ENCODE measurements at places on chromosomes 3 and 15. TPM values are rescaled to one million over a fixed set of nuclear protein-coding genes. Genes with fewer than 3 reads are reported as not detected.

DNA sequence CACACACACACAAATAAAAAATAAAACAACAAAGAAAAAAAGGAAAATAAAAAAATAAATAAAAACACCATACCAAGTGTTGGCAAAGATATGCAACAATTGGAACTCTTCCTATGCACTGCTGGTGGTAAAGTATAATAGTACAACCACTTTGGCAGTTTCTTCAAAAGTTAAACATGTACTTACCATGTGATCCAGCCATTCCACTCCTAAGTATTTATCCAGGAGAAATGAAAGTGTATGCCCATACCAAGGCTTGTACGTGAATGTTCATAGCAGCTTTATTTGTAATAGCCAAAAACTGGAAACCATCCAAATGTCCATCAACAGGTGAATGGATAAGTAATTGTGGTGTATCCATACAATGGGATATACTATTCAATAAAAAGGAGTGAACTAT, 17.0 kb downstream of the WDR93 start:
- peaks cover 31% of the 10 kb centered on the region for H3K27me3 ChIP-seq
- no peaks in the 10 kb centered on the region for H3K4me1 ChIP-seq
- no peak overlapping the region for H3K4me3 ChIP-seq
- H3K27ac ChIP-seq = no peak overlapping the region

GRCh38 chr15:69606144-69606543, 153.5 kb downstream of the RPLP1 start:
- no peak overlapping the region for H3K27ac ChIP-seq
- no peak for DNase-seq
- H3K4me3 ChIP-seq = no peak overlapping the region
- H3K36me3 ChIP-seq = no peaks in the 10 kb centered on the region
- H3K27me3 ChIP-seq = peaks cover 23% of the 10 kb centered on the region

GRCh38 chr15:75036212-75036616, 12.8 kb downstream of the PPCDC start:
- peak overlapping the region; percentile 65 for H3K4me3 ChIP-seq
- DNase-seq = no peak
- peak overlapping the region; percentile 63 for H3K27ac ChIP-seq
- H3K4me1 ChIP-seq = peaks cover 28% of the 10 kb centered on the region
- H3K36me3 ChIP-seq = no peaks in the 10 kb centered on the region

GRCh38 chr15:47299846-47300434, 417.4 kb upstream of the SEMA6D start:
- H3K27me3 ChIP-seq = no peaks in the 10 kb centered on the region
- no peak overlapping the region for H3K27ac ChIP-seq
- H3K4me1 ChIP-seq = no peaks in the 10 kb centered on the region
- no peak for DNase-seq
- no peaks in the 10 kb centered on the region for H3K36me3 ChIP-seq

DNA sequence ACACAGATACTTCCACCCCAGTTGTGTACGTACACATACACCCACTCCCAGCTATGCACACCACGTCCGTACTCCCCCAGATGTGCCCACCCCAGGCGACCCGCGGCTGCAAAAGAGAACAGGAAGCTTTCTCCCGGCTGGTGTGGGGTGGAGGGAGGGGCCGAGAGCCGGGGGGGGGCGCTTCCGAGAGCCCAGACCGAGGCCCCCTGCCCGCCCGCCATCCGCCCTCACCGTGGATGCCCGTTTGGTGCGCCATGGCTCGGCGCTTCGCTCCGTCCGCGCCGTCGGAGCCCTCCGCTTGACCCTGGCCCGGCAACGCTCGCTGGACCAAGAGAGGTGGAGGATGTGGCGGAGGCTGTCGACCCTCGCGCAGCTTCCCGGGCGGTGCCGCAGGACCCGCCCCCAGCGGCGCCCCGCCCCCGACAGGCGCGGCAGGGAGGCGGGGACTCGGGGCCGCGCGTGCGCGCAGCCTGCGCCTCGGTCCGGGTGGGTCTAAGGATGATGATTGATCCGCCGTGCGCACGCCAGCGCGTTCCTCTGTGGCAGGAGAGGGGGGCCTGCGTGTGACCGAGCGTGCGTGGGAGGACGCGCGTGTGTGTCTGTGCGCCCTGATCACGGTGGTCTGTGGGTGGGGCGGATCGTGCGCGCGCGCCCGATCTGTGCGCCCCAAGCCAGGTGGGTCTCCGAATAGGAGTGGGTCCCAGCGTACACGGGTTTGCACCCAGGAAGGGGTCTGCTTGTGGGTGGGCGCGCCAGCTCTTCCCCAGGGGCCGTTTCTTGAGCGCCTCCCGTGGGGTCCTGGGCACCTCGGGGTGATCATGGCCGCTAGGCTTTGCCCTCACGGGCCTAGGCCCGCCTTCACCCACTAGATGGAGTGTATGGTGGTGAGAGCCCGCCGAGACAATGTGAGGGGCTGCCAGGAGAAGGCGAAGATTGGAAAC, at the start of gene TWF2:
Gene TWF2 (minus strand): TSS at position 398 of the 941 bp plus-strand sequence. CDS start 142 bp downstream, at position 256.
- peak; percentile 91 for DNase-seq
- no peaks in the 10 kb centered on the region for H3K27me3 ChIP-seq
- peak within 1 kb of the TSS; percentile 93 for H3K27ac ChIP-seq
- peaks cover 36% of the 10 kb centered on the region for H3K4me1 ChIP-seq
- peak within 1 kb of the TSS; percentile 98 for H3K4me3 ChIP-seq

DNA sequence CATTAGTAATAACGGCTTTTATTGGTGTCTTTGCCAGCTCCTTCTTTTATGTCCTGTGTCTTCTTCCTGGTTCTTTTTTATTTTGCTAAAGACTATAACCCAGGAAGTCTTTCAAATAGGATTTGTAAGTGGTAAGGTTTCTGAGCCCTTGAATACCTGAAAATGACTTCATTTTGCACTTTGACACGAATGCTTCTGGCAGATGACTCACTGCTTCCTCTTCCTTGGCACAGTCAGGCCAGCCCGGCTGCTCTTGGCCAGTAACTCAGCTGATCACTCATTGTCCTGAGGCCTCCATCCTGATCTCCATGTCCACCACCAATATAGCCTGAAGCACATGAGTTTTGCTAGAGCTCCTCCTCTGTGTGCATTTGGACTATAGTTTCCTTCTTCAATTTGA, 48.7 kb upstream of the NR2E3 start:
- peaks cover 10% of the 10 kb centered on the region for H3K36me3 ChIP-seq
- H3K4me3 ChIP-seq = no peak overlapping the region
- no peaks in the 10 kb centered on the region for H3K4me1 ChIP-seq
- no peak for DNase-seq
- peaks cover 21% of the 10 kb centered on the region for H3K27me3 ChIP-seq

DNA sequence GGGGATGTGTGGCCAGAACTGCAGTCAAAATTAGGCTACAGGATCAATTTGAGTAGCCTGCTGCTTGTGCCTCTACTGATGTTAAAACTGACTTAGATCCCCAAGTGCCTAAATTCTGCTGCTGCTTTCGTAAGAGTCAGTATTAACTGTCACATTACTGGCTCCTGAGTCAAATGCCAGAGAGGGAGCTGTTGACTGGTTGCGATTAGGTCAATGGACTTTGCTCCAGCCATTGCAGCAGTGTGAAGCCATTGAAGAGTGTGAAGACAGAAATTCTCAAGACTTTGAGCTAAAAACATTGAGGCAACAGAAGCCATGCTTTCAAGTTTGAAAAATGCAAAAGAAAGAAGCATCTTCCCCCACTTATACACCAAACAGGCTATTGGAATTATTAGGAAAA, 151.1 kb upstream of the MITF start:
- no peaks in the 10 kb centered on the region for H3K4me1 ChIP-seq
- peaks cover 24% of the 10 kb centered on the region for H3K36me3 ChIP-seq

DNA sequence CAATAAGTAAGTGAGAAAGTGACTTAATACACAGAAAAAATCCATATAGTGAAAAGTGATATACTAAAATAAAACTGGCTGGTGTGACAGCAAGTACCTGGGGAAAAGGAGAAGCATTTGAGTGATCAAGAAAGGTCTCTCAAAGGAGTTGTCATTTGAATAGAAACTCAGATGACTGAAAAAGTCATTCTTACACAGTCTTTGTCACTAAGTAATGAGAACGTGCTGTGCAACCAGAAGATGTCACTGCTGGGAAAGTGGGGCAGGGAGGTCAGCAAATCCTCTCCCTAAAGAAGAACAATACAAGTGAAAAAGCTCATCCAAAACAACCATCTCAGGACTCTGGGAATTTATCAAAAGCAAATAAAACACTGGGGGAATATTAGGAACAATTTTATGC, 317.5 kb upstream of the TRIM42 start:
- no peaks in the 10 kb centered on the region for H3K36me3 ChIP-seq
- H3K4me3 ChIP-seq = no peak overlapping the region
- H3K4me1 ChIP-seq = no peaks in the 10 kb centered on the region
- no peak overlapping the region for H3K27ac ChIP-seq
- peaks cover 5% of the 10 kb centered on the region for H3K27me3 ChIP-seq

- H3K4me1 ChIP-seq = peaks cover 7% of the 10 kb centered on the region
- H3K27me3 ChIP-seq = peaks cover 22% of the 10 kb centered on the region
- H3K27ac ChIP-seq = no peak overlapping the region
- H3K4me3 ChIP-seq = no peak overlapping the region
These were observed 5.6 kb downstream of the TMEM40 start for GRCh38 chr3:12753275-12754028.

DNA sequence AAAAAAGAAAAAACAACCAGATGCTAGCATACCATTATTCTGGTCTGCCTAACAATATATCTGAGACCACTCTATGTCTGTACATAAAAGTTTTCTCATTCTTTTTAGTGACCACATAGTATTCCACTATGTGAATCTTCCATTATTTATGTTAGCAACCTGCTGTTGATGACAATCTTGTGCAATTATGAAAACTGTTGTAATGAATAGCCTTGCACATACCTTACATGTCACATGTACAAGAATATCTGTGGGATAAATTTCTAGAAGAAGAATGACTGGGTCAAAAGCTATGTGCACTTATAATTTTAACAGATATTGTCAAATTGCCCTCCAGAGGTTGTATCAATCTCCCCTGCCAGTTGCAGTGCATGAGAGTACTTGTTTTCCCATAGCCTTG, 62.5 kb downstream of the ARHGAP31 start:
- peaks cover 31% of the 10 kb centered on the region for H3K4me1 ChIP-seq
- DNase-seq = no peak
- peak overlapping the region; percentile 35 for H3K4me3 ChIP-seq
- H3K27me3 ChIP-seq = no peaks in the 10 kb centered on the region

DNA sequence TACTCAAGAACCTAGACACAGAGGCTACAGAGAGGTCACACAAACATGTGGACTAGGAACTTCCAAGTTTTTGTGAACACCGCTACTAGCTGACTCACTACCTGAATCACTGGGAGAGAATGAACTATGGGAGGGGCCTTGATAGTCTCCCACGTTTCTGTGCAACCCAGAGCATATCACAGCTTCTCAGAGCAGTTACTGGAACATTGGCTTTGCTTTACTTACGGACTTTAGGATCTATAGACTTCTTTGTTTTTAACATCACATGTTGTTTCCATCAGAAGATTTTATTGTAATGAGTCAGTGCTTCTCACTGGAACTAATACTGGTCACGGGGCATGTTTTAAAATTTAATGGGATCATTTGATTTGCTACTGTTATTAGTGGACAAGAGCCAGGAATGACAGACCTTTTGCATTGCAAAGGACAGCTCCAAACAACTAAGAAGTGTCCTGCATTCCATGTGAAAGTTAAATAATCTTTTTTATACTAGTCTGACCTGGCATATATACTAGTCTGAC, 35.6 kb downstream of the RTP4 start:
- DNase-seq = no peak
- H3K27me3 ChIP-seq = peaks cover 73% of the 10 kb centered on the region
- H3K36me3 ChIP-seq = no peaks in the 10 kb centered on the region
- H3K4me3 ChIP-seq = no peak overlapping the region
- H3K4me1 ChIP-seq = no peaks in the 10 kb centered on the region

GRCh38 chr3:21436835-21437234, 314.2 kb downstream of the ZNF385D start:
- no peaks in the 10 kb centered on the region for H3K4me1 ChIP-seq
- H3K27me3 ChIP-seq = no peaks in the 10 kb centered on the region
- no peak overlapping the region for H3K4me3 ChIP-seq
- peaks cover 4% of the 10 kb centered on the region for H3K36me3 ChIP-seq
- H3K27ac ChIP-seq = no peak overlapping the region

DNA sequence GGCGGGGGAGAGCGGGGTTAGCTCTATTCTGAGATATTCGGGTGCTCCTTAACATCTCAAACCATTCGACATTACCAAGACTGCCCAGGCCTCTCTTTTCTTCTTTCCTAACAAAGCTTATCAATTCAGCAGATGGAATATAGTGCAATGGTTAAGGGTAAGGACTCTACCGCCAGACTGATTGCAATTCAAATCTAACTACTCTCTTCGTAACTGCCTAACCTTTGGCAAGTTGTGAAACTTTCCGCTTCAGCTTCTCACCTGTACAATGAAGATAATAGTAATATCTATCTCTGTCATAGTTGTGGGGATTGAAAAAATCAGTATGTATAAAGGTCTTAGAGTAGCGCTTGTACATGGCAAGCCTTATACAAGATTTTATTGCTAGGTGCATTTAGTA, 972 bp downstream of the UBA5 start:
- H3K4me1 ChIP-seq = peaks cover 35% of the 10 kb centered on the region
- H3K4me3 ChIP-seq = peak overlapping the region; percentile 96
- no peaks in the 10 kb centered on the region for H3K27me3 ChIP-seq
- no peak for DNase-seq

- no peak overlapping the region for H3K4me3 ChIP-seq
- H3K36me3 ChIP-seq = no peaks in the 10 kb centered on the region
- H3K27me3 ChIP-seq = peaks cover 27% of the 10 kb centered on the region
- H3K27ac ChIP-seq = no peak overlapping the region
- peaks cover 16% of the 10 kb centered on the region for H3K4me1 ChIP-seq
These were observed 3.6 kb upstream of the CD276 start for GRCh38 chr15:73680549-73680948.

DNA sequence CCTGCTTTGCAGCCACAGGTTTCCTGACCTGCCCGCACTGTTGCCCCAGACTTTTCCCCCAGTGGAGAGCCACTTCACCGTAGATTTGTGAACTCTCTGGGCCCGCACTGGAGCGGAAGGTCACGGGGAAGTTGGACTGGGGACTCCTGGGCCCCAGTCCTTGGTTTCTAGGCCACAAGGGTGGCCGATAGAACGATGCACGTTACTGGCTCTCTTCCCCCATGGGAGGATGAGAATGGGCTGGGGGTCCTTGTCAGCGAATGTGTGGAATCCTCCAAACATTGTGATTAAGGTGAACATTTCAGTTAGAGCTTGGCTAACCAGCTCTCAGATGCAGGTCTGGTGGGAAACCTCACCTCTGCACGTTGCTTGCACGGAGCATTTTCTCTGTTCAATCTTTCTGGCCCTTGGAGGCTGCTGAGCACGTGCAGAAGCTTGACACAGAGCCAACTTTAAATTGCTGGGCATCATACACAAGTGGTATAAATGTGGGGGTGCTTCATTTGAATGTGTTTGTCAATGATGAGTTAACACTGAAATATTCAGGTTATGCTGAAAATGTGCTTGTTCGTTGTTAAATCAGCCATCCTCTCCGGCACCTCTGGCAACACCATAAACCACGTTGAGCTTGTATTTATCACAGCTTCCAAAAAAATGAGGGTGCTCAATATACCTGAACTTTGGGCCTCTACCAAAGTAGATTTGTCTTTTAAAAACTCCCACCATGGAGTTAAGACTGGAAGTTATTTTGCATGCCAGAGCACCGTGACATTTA, 976 bp downstream of the DIS3L start:
- peaks cover 26% of the 10 kb centered on the region for H3K4me1 ChIP-seq
- DNase-seq = no peak
- H3K4me3 ChIP-seq = peak overlapping the region; percentile 86
- no peaks in the 10 kb centered on the region for H3K36me3 ChIP-seq
- H3K27me3 ChIP-seq = no peaks in the 10 kb centered on the region
- H3K27ac ChIP-seq = peak overlapping the region; percentile 85

- no peak overlapping the region for H3K27ac ChIP-seq
- H3K4me3 ChIP-seq = no peak overlapping the region
- H3K36me3 ChIP-seq = no peaks in the 10 kb centered on the region
- no peaks in the 10 kb centered on the region for H3K27me3 ChIP-seq
These were observed 15.5 kb upstream of the ANXA2 start for GRCh38 chr15:60413231-60413824.

ATP13A4 gene
- 0.92 TPM for total RNA-seq

ACTC1 gene
- total RNA-seq = not detected

TMCO5A gene
- not detected for total RNA-seq

ITGA11 gene
- 0.98 TPM for total RNA-seq

FOXB1 gene
- total RNA-seq = 0.10 TPM

P2RY14 gene
- 2.0 TPM for total RNA-seq

TMEM158 gene
- total RNA-seq = 0.56 TPM
